ENCODE measurements at places on chromosomes 12 and 14.
A peak's percentile ranks its signal among the peaks of the same experiment; 100 is the strongest.

GRCh38 chr14:49853158-49853477, 530 bp upstream of the NEMF start:
- DNase-seq, result no peak

- no peak for DNase-seq
Measured at GRCh38 chr14:54649056-54649455, 82.1 kb downstream of the SAMD4A start.

- DNase-seq, result peak; percentile 36
Measured at GRCh38 chr14:80987235-80988032, 32.0 kb downstream of the TSHR start.

DNA sequence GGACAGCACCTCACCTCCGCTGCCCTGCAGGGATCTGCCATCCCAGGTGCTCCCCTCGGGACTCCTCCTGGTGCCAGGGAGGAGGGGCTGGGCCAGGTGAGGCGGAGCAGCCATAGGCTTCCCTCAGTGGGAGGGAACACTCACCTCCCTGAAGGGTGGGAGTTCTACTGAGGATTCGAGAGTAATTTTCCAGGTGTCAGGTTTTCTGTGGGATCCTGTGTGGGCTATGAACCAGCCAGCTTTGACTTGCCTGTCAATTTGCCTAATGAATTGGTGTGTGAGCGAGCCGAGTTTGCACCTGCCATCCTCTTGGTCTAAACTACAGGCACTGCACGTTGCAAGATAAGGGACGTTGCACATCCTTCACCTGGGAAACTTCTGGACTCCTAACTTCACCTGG, 50.3 kb downstream of the NOC4L start:
- DNase-seq, result no peak

DNA sequence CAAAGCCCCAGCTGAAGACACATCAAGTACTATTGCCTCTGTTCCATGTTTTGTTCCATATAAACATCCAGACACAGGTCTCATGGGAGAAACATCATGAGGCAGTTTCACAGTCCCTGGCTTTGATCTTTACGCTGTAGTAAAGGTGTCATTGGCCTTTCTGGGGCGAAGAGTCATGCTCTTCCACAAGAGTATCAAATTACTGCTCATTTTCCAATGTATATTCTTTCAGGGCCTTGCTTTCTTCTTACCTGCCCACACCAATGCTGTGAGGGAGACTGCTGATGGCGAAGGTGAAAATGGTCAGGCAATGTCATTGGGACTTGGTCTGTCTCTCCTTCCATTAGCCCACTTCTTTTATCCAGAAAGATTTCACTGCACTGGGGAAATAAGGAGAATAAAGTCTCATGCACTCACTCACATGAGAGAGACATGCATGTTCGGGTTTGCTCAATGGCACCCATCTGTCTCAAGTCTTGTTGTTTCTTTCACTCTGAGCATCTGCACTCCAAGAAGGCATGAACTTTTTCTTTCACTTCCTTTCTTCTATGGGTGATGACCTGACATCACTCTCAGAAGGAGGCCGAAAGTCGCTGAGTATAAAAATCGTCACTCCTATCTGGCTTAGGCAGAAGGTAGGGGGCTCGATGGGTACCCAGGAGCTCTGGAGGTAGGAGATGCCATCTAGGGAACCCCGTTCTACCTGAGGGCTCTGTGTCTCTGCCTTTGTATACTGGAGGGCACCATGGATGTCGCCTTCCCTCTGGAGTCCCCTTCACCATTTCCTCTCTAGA, 1.3 kb upstream of the JDP2 start:
- DNase-seq, result no peak
